AML-193 (cell line): ENCODE measurements at places on chromosomes 13 and 19.

DNA sequence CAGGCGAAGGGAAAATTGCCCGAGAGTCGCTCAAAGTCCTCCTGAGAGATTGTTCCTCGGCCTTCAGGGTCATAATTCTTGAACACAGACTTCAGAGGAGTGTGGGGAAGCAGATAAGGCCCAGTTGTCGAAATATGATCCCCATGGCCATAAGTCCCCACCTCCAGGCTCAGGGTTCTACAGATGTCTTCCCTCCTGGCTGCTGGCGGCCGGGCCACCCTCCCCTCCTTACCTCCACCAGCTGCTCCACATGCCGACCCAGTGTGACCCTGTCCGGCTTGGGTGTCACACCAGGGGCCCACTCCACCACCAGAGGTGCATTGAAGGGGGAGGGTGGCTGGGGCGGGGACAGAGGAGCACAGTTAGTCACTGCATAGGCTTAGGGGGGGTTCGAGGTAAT is 10.1 kb downstream of the FAM98C start:
- DNase-seq = no peak

DNA sequence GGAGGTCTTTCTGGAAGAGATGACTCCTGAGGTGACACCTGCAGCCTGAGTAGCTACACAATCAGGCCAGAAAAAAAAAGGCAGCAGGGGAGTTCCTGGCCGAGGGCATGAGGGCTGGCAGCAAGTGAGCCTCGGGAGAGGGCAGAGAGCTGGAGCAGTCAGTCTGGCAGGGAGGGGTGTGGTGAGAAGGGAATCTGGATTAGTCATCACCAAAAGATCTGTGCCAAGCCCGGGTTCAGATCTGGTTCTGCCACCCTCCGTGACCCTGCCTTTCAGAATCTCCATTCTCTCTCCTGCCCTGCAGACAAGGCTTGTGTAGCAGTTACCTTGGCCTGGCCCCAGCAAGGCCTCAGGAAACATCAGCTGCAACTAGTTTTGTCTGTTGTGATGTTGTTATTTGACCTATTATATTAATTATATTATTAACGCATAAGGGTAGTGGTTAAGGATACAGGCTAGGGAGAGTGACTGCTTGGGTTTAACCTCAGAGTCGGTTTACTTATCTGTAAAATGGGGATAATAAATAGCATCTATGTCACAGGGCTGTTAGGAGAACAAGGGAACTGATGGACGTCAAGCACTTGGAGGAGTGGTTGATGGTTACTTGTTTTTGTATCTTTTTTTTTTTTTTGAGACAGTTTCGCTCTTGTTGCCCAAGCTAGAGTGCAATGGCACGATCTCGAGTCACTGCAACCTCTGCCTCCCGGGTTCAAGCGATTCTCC is 2.7 kb upstream of the CAPNS1 start:
- no peak for DNase-seq

GRCh38 chr19:31334849-31335624 is 14.2 kb downstream of the TSHZ3 start:
- no peak for DNase-seq

GRCh38 chr13:36420437-36420891 is 11.8 kb upstream of the CCNA1 start:
- DNase-seq = peak; percentile 92

DNA sequence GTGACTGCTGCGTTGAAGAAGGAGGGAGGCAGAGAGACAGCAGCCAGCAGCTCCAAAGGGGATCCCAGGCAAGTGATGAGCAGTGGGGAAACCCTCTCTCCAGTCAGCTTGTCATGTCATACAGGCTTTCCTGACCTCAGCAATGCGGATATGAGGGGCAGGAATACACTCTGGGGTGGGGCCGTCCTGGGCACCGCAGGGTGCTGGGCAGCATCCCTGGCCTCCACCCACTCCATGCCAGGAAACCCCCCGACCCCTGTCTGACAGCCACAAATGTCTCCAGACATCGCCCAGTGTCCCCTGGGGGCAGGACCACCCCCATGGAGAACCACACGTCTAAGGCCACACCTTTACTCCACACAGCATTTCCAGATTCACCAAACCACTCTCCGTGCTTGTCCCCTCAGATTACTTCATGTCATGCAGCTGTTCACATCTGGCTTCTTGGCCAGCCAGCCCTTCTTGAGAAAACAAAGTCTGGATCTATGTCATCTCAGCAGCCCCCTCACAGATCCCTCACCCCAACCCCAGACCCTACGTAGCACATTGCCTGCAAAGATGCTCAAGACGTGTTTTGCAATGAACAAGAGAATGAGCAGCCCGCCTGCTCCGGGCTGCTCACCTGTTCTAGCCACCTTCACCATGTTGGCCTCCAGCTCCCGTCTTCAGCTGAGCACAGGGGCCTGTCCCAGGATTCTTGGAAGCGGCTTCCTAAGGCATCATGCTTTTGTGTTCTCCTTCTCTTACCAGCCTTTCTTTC is 46.5 kb downstream of the RFX2 start:
- no peak for DNase-seq

- no peak for DNase-seq
These were observed 15.6 kb downstream of the CAPS start for GRCh38 chr19:5929625-5930024.

- no peak for DNase-seq
These were observed 224.4 kb upstream of the HTR2A start for GRCh38 chr13:47121092-47121763.

- DNase-seq = peak; percentile 93
These were observed at the start of gene SCGB2B2 for GRCh38 chr19:34676697-34677385. TSS of gene SCGB2B2 (minus strand) at chr19:34677159. CDS start at chr19:34594563, 82,596 bp downstream.

GRCh38 chr13:31035185-31035965 is 102.9 kb downstream of the TEX26 start:
- DNase-seq = no peak

- no peak for DNase-seq
These were observed 893 bp upstream of the NPHS1 start for GRCh38 chr19:35853038-35853756.
